Hepatocyte (in vitro differentiated cells): ENCODE measurements at places on chromosomes 2 and 18. TPM values are rescaled to one million over a fixed set of nuclear protein-coding genes. Genes with fewer than 3 reads are reported as not detected.
A peak's percentile ranks its signal among the peaks of the same experiment; 100 is the strongest.

- DNase-seq: no peak
These were observed 161.3 kb downstream of the UBE2E3 start for GRCh38 chr2:181141676-181142075.

DNA sequence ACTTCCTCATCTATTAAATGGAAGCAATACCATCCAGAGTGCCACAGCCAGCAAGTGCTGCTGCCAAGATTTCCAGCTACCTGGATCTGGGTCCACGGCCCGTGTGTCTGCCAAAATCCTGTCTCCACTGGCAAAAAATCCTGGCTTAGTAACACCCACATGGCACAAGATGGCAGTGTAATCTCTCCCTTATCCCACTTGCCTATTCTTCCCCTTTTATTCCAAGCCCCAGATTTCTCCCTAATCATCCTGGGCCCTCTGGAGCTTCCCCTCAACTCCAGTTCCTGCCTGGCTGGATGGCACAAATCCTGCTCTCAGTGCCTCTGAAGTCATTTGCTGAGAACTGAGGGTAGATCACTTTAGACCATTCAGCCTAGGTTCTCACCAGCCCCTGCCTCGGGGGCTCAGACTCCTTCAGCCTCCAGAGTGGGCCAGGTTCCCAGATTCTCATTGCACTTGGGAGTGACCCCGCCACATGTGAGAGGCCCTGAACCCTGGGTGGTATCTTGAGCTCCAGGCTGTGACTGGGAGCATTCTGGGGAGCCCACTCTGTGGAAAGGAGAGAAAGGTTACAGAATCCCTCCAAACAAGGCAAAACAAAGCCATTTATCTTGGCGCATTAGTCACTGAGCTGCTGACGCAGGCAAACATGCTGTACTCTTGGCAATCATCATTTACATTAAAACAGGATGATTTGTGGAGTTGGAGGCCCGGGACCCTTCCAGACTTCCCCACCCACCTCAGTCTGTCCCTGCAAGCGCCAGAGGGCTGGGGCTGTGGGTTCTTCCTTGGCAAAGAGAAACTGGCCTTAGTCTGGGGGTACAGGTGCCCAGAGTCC, 325.8 kb downstream of the DYSF start:
- DNase-seq: no peak

DNA sequence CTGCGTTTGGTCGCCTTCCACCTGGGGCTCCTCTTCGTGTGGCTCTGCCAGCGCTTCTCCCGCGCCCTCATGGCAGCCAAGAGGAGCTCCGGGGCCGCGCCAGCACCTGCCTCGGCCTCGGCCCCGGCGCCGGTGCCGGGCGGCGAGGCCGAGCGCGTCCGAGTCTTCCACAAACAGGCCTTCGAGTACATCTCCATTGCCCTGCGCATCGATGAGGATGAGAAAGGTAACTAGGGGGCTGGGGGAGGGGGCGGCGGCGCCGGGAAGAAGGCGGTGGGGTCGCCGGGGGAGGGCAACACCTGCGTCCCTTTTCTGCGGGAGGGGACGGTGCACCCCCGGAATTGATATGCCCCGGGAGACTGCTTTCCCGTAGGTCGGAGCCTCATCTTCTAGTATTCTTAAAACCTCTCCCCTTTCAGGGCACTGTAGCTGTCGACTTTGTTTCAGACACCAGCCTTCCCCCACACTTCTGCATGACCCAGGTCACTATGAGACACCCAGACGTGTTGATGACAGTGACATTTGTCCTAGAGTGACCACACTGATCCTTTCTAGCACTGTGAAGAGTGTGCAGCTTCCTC, 755 bp downstream of the SPAST start:
- DNase-seq: peak; percentile 13

DNA sequence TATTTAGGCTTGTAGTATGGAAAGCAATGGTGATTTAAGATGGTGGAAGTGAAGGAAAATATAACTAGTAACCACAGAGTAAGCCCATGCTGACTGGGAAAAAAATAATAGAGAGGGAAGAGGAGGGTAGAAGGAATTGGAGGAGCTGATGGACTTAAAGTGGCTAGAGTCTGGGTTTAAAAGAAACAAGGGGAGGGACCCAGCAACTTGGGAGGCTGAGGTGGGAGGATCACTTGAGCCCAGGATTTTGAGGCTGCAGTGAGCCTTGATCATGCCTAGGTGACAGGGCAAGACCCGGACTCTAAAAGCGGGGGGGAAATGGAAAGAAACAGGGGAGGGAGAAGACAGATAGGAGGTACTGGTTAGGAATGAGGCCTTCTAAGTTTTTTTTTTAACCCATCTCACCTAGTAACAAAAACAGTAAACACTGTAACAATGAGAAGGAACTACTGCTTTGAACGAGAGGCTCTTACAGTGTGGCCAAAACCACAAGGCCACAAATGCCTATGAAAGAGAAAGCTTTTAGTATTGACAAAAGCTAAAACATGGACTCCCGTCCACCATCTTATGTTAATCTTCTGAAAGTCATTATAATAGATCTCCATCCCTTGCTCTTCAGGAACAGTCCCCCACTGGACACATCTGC, 26.6 kb downstream of the METTL8 start:
- no peak for DNase-seq

The KCNE4 gene
- 51.0 and 54.6 TPM in 2 replicates for total RNA-seq

DNA sequence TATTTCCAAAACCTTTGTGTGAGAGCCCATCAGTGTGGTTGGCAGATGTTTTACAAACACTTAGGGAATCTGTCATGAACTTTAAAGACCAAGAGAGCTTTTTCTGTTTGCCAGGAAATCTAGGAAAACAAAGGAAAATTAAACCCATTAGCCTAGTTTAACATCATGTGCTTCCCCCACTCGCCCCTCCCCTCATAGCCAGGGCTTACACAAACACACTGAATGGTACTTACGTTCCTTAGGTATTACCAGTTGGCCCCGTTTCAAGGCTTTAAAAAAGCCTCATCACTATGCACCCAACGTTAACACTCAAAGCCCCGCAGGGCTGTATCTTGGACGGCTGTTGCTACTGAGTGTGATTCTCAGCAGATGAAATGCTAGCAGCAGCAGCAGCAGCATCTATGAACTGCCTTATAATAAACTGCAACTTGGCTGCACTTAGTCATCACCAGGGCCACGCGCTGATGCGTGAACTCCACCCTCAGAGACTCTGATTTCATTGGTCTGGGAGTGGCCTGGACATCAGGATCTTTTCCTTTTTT, 20.1 kb upstream of the TTC39C start:
- DNase-seq: peak; percentile 73

The C2orf72 gene
- total RNA-seq: 108 and 112 TPM in 2 replicates

The GKN2 gene
- total RNA-seq: not detected in 2 replicates

- no peak for DNase-seq
These were observed 129.7 kb downstream of the RTP5 start for GRCh38 chr2:241999184-241999583.

The CAPN13 gene
- total RNA-seq: 5.8 and 6.0 TPM in 2 replicates

GRCh38 chr2:69781321-69782248, 39.7 kb downstream of the ANXA4 start:
- DNase-seq: peak; percentile 51

DNA sequence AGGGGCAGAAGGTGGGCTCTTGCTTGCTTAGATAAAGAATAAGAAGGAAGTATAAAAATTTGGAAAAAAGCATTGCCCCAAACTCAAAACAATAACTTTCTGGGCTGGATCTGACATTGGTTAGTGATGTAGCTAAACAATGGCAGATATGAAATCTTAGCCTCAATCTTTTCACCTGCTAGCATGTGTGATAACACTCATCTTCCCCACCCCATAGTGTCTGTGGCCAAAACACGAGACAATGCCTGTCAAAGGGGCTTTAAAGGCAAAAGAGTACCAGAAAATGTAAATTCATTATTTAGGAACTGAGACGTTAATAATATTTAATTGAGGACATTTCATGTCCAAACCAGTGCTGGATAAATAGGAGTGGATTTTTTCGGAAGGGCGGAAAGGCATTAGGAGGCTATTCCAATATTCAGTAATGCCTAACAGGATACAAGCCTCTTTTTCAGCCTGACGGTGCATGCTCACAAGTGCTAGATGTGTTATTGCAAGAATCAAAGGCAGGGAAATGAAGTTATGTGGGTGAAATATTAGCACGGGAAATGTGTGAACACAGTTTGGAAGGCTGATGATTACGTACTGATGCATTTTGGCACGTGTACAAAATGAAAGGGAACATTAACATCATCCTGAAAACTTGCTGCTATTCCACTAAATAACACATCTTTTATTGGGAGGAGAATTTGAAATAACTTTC, 395.7 kb downstream of the GALR1 start:
- no peak for DNase-seq

The FOXI3 gene
- total RNA-seq: not detected in 2 replicates

The HNMT gene
- 26.3 and 39.7 TPM in 2 replicates for total RNA-seq

DNA sequence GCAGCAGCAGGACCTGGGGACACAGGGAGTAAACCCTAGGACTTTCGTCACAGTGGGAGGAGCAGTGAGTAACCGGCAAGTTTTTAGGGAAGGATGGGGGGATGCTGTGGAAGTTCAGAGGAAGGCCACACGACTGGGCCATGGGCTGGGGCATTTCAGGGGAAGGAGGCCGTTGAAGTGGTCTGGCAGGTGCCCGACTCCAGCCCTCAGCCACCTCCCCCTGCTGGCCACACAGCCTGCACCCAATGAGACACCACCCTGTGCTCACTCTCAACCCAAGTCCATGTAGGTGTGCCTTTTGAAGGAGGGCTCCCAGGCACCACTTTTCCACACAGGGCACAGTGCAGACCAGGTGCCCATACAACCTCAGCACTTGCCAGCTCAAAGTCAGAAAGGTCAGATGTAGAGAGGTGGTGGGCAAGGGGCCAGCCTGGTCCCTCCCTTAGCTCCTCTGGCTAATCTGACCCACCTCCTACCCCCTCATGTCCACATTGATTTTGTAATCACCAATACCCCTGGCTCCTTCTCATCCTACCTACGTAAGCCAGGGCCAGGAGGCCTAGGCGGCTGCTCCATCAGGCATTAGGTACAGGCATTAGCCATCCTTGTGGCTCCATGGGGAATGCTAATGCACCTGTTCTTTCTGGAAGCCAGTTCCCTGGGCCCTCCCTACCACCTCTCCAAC, 211.2 kb downstream of the SMAD2 start:
- DNase-seq: no peak
